ENCODE measurements at places on chromosomes 16 and 17.

DNA sequence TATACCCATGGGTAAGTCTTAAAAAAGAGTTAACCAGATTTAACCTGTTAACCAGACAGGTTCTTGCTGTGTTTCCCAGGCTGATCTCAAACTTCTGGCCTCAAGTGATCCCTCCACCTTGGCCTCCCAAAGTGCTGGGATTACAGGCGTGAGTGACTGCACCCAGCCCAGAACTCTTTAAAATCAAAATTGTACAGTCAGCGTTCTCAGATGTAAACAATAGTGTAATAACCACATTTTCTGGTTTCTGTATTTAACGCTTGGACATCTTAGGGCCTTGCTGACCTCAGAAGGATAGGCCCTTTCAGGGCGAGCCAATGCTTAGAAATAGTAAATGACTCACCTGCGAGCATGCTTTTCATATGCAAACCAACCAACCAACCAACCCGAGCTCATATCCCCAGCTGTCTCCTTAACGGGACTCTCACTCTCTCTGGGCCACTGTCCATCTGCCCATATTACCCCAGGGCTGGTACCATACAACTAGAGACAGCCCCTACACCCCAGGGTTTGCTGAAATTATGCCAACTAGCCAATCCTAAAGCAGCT, 415.0 kb upstream of the XYLT1 start:
- DNase-seq: no peak

DNA sequence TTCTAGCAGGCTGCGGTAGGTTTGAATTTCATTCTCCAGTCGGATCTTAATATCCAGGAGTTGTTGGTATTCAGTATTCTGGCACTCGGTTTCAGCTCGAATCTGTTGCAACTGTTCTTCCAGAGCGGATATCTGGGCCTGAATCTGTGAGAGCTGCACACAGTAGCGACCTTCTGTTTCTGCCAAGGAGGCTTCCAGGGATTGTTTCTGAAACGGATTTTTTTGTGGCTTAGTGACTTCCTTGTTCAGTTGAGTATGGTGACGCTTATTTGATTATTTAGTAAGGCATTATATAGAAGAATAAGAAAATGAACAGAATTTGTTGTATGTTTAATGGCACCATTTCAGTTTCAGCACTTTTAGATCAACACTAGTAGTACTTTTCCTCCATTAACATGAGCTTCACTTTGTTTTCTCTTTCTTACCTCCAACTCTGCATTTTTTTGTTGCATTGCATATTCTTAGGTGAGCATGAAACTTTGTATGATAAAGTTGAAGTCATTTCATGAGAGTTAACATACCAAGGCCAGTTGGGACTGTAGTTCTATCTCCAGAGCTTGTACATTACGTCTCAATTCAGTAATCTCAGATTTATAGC, 2.8 kb downstream of the KRT10 start:
- no peak for DNase-seq

DNA sequence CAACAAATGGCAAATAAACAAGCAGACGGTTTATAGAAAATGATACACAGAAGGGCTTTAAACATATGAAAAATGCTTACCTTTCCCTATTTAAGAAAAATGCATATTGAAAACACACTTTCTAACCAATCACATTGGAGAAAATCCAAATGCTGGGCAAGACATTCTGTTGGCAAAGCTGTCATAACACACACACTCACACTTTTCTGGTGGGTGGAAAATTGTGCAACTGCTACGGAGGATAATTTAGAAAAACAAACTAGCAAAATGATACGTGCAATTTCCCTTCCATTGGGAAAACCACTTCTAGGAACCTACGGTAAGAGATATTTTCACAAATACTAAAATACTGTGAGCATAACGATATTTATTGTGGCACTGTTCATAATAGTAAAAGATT, 9.8 kb upstream of the MYH3 start:
- DNase-seq: no peak

DNA sequence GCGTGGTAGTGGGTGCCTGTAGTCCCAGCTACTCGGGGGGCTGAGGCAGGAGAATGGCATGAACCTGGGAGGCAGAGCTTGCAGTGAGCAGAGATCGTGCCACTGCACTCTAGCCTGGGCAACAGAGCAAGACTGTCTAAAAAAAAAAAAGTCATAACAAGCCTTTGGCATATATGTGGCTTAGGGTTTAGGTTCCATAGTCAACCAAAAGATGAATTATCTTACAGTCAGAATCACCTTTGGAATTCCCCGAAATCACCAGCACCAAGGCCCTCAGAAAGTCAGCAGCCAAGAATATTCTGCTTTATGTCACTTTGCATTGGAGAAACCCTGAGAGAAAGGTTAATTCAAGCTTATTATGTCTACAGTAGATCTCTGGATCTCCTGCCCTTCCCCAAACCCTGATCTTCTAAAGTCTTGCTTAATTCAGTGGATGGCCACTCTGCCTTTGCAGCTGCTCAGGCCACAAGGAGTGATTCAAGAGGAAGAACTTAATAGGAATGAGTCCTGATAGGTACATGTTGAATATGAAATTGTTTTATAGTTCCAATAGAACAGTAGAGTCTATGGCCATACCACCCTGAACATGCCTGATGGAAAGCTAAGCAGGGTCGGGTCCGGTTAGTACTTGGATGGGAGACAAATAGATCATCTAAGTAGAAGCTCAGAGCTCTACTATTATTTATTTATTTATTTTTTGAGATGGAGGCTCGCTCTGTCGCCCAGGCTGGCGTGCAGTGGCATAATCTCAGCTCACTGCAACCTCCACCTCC, 196.0 kb upstream of the CACNG5 start:
- no peak for DNase-seq

GRCh38 chr16:81310045-81310644, 4.6 kb upstream of the GAN start:
- no peak for DNase-seq

DNA sequence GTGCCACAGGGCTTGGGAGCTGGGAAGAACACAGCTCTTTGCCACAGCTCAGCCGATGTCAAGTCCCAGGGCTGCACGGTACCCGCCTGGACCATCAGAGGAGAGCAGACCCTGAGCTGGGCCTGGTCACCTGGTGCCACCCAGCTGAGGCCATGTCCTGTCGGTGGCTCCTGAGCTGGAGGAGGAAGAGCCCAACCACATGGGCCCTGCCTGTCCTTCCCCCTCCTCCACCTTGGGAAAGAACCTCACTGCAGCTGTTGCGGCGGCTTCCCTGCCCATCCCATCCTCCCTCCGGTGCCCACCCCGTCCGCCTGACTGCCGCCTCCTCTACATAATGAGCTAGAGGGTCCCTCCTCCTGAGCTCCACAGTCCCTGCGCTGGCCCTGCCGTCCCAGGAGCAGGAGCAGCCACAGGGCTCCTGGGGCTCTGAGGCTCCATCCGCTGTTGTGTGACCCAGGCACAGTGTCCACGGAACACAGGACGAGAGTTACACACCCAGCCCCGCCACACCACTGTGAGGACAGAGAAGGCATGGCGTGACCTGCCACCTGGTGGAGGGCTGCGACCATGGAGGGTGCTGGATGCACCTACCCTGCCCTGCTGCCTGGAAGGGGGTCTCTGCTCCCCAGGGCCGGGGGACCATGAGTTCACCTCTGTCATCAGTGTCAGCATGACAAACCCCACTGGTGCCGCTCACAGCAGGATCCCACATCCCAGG, 21.4 kb upstream of the CHMP6 start:
- no peak for DNase-seq

DNA sequence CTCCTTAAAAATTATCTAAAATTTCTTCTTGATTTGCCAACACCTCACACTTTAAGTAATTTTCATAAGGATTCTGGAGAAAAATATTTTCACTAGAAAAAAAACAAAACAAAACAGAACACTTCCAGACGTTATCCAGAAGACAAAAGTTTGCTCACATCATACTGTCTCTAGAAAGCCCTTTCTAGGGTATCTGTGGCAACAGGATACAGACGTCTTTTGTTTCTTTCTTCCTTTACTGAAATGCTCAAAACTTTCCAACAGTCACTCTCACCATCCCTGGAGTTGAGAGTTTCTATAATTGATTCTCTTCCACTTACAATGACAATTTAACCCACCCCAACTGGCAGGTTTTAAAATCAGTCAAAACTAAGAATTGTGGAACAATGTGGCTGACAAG, 2.6 kb downstream of the ZC3H7A start:
- no peak for DNase-seq

- no peak for DNase-seq
These were observed 7.3 kb downstream of the VAT1 start for GRCh38 chr17:43014649-43015542.

DNA sequence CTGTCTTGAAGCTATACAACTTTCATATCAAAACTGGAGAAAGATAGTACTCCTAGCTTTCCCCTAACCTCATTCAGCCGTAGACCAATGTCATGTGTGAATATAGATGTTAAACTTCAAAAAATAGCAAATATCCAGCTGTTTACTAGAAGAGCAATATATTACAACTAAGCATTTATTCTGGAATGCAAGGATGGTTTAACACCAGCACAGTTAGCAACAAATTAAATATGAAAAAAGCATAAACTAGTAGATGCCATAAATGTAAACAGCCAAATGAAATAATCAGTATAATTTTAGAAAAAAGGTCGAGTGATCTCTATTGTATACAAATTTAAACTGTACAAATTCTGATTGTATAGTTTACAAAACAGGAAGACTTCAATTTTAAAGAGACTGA, 59.7 kb downstream of the SDR42E1 start:
- DNase-seq: no peak

- no peak for DNase-seq
These were observed 202.3 kb downstream of the CPPED1 start for GRCh38 chr16:12601290-12601900.

GRCh38 chr17:83014297-83014696, 65.1 kb upstream of the METRNL start:
- no peak for DNase-seq

DNA sequence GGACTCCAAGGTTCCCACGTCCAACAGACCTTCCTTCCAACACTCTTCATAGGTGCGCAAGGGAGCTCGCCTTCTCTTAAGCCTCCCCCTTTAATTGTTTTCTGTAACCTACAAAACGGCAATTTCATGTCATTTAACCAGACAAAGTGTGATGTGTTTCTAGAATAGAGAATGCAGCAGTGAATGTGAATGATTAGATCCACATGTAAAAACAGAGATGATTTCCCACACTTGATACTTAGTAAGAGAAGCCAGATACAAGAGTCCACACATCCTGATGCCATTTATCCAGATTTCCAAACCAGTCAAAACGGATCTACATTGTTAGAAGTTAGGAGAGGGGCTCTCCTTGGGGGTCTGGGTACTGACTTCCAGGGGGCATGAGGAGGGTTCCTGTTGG, 89.3 kb downstream of the IRF8 start:
- no peak for DNase-seq

GRCh38 chr17:72090108-72090507, 30.7 kb upstream of the SOX9 start:
- no peak for DNase-seq

- no peak for DNase-seq
These were observed 25.5 kb downstream of the ADAMTS18 start for GRCh38 chr16:77409311-77409710.

DNA sequence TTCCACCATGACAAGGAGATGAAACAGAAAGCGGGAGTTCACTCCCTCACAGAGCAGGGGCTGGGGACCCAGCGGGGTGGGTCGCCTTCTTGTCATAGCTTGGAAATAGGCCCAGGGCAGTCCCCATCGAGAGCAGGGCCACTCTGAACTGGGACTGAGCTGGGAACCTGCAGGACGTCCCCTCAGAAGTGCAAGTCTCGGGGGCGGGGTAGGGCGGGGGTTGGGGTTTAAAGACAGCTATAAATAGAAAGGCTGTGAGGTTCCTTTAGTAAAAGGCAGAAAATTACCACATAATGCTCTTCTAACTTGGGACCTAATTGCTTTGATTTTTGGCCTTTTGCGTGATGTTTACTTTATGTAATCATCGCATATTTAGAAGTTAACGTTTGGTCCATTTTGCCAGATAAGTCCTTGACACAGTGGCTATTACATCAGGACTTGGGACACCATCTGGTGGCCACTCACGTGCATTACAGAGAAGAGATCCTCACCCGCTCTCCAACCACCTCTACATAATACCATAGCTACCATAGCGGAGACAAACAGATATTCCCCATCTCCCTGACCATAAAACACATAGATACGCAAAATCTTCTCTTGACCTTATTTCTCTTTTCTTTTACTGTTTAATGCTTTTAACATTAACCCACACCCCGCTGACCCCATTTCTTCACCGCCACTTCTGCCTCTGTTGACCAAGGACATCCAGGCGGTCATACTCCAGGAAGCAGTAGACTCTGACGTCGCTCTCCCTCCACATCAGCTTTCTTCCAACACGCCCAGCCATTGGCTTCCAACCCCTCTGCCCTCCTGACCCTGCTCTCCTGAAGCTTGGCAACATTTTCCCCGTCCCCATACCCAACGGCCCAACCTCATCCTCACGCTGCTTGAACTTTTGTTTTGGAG, 27.5 kb upstream of the PIK3R6 start:
- DNase-seq: no peak

DNA sequence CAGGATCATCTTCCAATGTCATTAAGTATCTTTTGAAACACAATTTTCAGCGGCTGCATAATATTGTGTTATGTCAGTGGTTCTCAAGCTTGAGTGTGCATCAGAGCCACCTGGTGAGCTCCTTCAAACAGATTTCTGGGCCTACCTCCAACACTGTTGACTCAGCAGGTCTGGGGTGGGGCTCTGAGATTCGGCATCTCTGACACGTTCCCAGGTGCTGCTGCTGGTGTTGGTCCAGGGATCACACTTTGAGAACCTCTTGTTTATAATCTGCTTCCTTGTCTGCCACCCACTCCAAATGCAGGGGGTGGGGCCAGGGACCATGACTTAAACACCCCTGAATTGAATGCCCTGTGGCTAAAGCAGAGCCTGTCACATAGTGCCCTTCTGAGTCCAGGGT, 73.8 kb upstream of the HNF1B start:
- DNase-seq: no peak

GRCh38 chr16:89565506-89566372, 5.3 kb downstream of the RPL13 start:
- DNase-seq: no peak

GRCh38 chr17:1494203-1494602, 1.7 kb upstream of the MYO1C start:
- no peak for DNase-seq

- DNase-seq: no peak
These were observed 2.5 kb upstream of the ATP5MC1 start for GRCh38 chr17:48890086-48890485.

- DNase-seq: no peak
These were observed 21.2 kb downstream of the ATP6V0D1 start for GRCh38 chr16:67459861-67460150.

- no peak for DNase-seq
These were observed 32.9 kb downstream of the BAHCC1 start for GRCh38 chr17:81428121-81428515.

GRCh38 chr17:35521150-35521549, 16.3 kb downstream of the SLFN12L start:
- no peak for DNase-seq

DNA sequence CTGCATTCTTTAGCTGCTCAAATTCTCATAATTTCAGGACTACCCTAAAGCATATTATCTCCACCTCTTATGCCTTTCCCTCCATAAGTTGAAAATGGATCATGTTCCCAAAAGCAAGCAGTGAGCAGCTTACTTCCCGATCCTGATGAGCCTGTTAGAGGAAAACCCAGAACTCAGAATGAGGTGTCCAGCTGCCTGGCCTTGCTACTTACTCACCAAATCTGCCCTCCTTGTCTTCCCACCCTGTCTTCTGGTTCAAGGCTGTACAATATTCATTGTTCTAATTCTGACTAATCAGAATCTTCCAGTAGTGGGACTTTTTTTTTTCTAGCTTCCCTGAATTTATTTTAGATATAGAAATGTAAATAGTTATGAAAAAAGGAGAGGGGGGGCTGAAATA, 10.8 kb downstream of the LYRM1 start:
- no peak for DNase-seq

- DNase-seq: no peak
These were observed 419.0 kb upstream of the CDH11 start for GRCh38 chr16:65540901-65541300.
